ENCODE measurements at places on chromosomes 16 and 17. TPM values are rescaled to one million over a fixed set of nuclear protein-coding genes. Genes with fewer than 3 reads are reported as not detected.

- no peak for DNase-seq
These were observed 6.5 kb upstream of the CACNA1H start for GRCh38 chr16:1146409-1146808.

CX3CL1 gene
- total RNA-seq: 0.07 TPM

- DNase-seq: no peak
These were observed 548 bp downstream of the HAGH start for GRCh38 chr16:1825864-1826690.

DNA sequence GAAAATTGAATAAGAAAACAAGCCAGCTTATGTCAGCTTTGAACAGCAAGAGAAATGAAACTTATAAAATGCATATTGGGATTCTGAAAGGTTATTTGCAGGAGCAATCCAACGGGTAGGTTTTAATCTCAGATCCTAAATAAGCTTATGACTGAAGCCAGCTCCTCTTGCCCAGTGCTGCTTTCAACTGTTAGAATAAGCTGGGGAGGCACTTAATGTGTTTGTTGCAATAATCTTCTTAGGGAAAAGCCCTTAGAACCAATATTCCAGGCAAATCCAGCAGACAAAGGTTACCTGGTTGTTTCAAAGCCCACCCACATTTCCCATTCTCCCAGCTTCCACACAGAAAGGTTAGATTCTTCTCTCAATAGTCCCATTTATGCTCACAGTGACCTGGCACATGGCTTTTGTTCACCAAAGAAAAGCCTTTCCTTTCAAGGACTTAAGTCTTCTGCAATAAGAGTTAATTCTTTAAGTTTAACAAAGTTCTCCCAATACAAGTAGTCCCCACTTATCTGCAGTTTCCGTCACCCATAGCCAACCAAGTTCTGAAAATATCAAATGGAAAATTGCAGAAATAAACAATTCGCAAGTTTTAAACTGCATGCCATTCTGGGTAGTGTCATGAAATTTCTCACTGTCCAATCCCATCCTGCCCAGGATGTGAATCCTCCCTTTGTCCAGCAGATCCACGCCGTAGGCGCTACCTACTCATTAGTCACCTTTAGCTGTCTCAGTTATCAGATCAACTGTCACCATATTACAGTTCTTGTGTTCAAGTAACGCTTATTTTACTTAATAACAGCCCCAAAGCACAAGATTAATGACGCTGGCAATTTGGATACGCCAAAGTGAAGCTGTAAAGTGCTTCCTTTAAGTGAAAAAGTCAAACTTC, 5.9 kb downstream of the TEX2 start:
- DNase-seq: no peak

DNA sequence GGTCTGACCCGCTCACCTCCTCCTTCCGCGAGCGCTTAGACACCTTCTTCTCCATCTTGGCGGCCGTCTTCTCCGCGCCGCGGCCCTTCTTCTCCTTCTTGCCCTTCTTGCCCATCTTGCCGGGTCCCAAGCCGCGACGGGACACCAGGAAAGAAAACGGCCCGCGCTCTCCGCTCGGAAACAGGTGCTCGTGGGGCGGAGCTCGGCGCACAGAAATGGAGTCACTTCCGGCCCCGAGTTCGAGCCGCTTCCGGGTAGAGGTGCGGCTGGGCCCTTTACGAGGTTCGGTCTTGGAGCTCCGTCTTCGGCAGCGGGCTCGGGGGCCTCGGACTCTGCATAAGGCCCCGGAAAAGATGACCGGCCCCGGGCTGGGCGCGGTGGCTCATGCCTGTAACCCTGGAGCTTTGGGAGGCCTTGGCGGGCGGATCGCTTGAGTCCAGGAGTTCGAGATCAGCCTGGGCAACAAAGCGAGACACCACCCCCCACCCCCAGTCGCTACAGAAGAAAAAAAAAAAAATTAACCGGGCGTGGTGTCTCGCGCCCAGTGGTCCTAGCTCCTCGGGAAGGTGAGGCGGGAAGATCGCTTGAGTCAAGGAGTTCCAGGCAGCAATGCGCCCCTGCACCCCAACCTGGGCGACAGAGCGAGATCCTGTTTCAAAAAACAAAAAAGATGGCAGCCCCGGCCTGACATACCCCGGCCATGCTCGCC, at the start of gene KLHDC4:
KLHDC4 (minus strand) TSS at position 211 of the 709 bp plus-strand sequence; CDS start at position 115, 96 bp downstream.
- DNase-seq: peak; percentile 87

DNA sequence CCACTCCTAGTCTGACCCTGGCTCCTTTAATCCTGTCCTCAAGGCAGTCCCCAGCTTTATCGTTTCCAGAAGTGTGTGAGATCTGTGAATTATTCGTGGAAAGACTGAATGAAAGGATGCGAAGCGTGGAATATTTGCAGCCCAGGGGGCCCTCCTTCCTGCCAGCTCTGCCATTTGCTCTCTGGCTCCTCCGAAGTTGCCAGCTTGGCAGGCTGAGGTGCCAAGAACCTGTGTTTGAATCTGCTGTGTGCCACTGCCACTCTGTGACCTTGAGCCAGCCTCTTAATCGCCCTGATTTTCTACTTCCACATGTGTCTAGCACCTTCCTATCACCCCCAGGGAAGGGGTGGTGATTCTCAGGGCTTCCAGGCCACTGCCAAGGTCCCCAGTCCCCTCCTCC, 10.8 kb downstream of the TBKBP1 start:
- DNase-seq: no peak

DNA sequence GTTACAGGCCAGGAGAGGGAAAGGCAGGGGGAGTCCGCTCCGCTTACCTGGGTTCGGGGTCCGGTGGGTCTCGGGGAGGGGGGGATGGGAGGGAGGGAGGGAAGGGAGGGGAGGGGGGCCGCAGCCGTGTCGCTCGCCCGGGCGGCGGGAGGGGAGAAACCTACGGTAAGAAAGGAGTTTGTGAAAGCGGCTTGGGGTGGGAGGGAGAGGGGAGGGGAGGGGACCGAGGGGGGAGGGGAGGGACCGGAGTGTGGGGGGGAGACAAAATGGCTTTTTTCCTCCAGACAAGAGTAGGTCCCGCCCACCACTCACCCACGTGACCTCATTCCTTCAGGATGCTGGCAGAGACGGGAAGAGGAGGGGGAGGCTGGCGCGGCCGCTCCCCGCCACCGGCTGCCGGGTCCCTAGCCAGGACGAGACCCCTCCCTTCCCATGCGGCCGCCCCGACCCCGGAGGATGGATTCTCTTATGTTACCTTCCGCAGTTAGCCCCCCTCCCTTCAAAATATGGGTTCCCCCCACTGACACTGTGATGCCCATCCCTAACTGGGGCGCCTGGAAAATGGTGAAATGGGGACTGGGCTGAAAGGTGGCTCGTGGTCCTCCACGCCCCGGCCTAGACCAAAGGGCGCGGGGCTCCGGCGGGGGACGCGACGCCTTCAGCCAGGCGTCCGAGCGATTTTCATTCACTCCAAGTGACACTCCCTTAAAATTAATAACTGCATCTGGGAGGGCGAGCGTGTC, at the start of gene PCGF2:
PCGF2 (minus strand) TSS at position 188 of the 743 bp plus-strand sequence. CDS start 7,934 bp downstream, outside the sequence.
- no peak for DNase-seq

SLC5A10 gene
- total RNA-seq: not detected

- no peak for DNase-seq
These were observed 1.5 kb downstream of the FGF11 start for GRCh38 chr17:7440834-7441195.

- DNase-seq: no peak
These were observed 37.7 kb downstream of the C16orf78 start for GRCh38 chr16:49411121-49411970.

HCRT gene
- total RNA-seq: not detected

DNA sequence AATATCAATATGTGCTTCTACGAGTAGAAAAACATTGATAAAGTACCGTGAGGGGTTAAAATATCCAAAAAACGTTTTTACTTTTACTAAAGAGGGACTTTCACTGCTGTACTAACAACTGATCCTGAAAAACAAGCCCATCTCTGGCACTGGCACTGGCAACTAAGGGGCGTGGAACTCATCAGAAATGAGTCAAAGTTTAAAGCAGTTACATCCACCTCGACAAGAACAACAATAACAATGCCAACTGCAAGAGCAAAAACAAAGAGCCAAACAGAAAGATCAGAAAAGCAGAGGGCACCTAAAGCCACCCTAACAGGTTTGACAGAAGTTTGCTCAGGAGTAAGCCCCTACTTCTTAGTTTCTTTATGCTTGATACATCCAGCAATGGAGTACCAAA, 13.1 kb downstream of the MBTPS1 start:
- no peak for DNase-seq

ABCC1 gene
- total RNA-seq: 51.8 TPM

KRTAP9-4 gene
- total RNA-seq: not detected

GRCh38 chr17:59002126-59002525, 104.6 kb downstream of the TRIM37 start:
- no peak for DNase-seq

ALOXE3 gene
- not detected for total RNA-seq

DNA sequence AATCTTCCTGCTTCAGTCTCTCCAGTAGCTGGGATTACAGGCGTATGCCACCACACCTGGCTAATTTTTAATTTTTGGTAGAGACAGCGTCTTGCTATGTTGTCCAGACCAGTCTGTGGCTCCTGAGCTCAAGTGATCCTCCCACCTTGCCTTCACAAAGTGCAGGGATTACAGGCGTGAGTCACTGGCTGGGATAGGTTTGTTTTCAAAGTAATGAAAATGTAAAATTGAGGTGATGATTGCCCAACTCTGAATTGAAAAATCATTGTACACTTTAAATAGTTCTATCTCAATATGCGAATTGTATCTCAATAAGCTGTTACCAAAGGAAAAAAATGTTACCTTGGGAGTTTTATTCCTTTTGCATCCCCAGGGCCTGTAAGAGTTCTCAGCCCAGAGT, 1.2 kb upstream of the AMFR start:
- DNase-seq: no peak

DNA sequence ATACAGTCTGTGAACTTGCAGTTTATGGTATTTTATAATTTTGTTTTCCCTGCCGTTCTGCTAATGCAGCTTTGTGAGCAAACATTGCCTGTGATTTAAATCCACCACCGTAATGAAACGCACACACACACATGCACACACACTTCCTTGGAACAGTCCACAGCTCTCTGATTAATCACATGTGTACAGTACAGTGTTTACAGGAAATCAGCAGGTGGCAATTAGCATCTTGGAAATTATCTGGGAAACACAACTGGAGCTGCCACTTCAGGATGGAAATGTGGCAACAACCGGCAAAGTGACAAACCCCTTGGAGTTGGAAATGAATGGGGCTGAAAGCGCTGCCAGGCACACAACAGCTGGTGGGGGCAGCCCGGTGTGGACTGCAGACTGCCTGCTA, 12.9 kb upstream of the ZKSCAN2 start:
- no peak for DNase-seq

CCDC200 gene
- not detected for total RNA-seq

GRCh38 chr17:63490329-63490728, 13.5 kb downstream of the ACE start:
- DNase-seq: no peak

- DNase-seq: no peak
These were observed 7.7 kb downstream of the ST6GALNAC1 start for GRCh38 chr17:76635659-76636360.

ADAMTS18 gene
- not detected for total RNA-seq

CACNB1 gene
- 26.6 TPM for total RNA-seq

SEZ6L2 gene
- 0.35 TPM for total RNA-seq

DNA sequence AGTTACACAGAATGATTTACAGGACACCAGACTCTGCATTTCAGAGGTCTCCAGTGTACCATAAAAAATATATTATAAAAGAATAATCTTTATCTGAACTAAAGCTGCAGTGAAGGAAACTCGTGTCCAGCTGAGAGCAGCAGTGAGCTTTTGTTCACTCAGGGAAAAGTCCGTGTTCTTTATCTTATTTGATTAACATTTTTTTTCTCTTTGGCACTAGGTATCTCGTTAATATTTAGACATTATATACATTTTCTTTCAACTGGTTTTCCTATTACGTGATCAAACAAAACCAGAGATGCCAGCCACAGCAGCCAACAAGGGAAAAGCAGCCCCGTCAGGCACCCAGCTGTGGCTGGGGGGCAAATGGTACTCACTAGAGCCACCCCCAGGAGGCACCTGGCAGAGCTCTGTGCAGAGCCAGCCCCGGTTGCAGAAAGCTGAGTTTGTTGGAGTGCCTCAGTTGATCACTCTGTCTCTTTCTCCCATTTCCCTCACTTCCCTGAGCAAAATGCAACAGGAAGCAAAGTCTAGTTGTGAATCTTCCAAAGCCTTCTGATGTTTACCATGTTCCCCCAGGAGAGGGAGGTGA, 1.1 kb upstream of the HS3ST4 start:
- no peak for DNase-seq

DNA sequence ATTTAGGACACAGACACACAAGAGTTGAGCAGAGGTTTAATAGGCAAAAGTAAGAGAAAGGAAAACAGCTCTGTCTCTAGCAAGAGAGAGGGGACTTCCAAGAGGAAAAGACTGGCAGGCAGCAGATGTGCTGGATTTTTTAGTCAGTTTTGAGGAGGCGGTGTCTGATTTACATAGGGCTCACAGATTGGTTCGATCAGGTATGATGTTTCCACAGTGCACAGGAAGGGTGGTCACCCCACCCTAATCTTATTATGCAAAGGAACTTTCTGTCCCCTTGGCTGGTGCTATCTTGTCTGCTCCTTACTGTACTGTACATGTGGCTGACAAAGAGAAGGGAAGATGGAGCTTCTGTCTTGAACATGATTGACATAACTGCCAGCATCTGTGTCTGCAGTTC, 25.3 kb downstream of the BFAR start:
- no peak for DNase-seq

- no peak for DNase-seq
These were observed 22.4 kb downstream of the KDM8 start for GRCh38 chr16:27225536-27226360.

KRT17 gene
- not detected for total RNA-seq

SLC6A2 gene
- not detected for total RNA-seq

All from activated naive CD4-positive, alpha-beta T cell treated with anti-CD3 and anti-CD28 coated beads, Interleukin-2, amount 50 U/mL, for 72 hours (primary cell).